ENCODE measurements at places on chromosomes 2 and 18.

GRCh38 chr2:54176577-54176976 is 61.2 kb downstream of the ACYP2 start:
- DNase-seq, result peak; percentile 29

- no peak for DNase-seq
These were observed 146.3 kb upstream of the CTAGE1 start for GRCh38 chr18:22564036-22564435.

- peak; percentile 63 for DNase-seq
These were observed 149.1 kb downstream of the RHBDD1 start for GRCh38 chr2:226984750-226985582.

DNA sequence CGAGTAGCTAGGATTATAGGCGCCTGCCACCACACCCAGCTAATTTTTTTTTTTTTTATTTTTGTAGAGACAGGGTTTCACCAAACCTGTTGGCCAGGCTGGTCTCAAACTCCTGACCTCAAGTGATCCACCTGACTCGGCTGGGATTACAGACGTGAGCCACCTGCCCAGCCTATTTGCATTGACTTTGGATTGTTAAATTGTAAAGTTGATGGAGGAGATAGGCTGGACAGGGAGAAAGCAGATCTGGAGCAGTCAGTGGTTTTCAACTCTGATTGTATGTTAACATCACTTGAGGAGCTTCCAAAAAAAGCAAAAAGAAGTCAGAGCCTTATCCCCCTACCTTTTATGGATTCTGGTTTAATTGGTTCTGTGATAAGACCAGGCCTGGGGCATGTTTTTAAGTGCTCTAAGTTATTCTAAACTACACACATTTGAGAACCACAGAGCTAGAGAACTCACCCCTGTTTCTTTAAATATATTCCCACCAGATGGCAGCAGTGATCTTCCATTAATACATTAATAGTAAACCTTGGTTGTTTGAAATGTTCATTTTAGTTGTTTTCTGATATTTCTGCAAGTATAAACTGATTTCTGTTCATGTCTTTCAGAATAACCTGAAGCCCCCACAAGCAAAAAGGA is 7.5 kb downstream of the C2orf49 start:
- no peak for DNase-seq

DNA sequence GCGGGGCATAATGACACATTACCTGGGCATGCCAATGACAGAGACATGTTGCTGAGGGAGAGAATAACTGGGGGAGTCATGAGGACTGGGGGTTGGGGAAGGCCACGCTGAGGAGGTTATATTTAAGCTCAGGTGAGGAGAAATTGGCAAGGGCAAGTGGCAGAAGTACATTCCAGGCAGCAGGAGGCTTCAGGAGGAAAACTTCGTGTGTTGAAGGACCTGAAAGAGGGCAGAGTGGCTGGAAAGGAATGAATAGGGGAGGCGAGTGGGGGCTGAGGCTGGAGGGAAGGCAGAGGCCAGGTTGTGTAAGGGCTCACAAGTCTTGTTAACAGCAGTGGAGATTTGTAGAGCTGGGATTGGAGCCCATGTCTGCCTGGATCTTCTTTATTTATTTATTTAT is 166.3 kb downstream of the RAPGEF4 start:
- no peak for DNase-seq

GRCh38 chr2:16040271-16041010 is 100.1 kb downstream of the MYCN start:
- DNase-seq, result no peak

- DNase-seq, result no peak
These were observed 47.7 kb downstream of the TMEM182 start for GRCh38 chr2:102809291-102810189.

- DNase-seq, result no peak
These were observed 77.7 kb downstream of the APOB start for GRCh38 chr2:20966061-20966595.

- no peak for DNase-seq
These were observed 321.4 kb downstream of the CDH2 start for GRCh38 chr18:27855486-27855885.

- DNase-seq, result no peak
These were observed 257.3 kb downstream of the GLI2 start for GRCh38 chr2:120992791-120993555.

DNA sequence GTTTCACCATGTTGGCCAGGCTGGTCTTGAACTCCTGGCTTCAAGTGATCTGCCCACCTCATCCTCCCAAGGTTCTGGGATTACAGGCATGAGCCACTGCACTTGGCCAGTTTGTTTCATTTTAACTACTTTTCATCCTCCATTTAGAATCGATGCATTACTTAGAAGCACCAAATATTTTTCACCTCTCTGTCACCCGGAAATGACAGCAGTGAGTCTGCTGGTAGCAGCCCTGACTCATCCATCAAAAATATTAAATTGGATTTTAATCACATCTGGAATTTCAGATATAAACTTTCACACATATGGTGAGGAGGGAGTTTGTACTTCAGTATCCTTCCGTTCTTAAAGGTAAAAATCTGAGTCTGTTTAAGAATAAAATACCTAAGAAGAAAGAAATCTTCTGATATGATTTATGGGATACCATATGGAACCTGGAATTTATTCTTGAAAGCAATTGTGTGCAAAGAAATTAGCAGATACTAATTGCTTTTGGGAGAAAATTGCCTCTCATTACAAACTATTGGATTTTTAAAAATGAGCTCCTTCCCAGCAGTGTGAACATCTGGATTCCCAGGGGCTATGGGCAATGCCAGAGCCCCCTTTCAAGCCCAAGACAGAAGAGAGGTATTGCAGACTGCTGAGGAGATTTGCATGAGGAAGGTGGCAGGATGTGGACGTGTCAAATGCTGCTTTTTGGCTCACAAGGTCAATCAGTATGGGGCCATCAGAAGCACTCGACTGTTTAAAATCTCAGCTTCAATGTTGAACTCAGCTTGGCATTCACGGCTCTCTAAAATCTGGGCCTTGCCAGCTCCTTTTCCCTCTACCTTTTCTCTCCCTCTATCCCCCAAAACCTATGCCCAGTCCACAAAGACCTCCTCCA is 279.5 kb upstream of the SIX2 start:
- no peak for DNase-seq

DNA sequence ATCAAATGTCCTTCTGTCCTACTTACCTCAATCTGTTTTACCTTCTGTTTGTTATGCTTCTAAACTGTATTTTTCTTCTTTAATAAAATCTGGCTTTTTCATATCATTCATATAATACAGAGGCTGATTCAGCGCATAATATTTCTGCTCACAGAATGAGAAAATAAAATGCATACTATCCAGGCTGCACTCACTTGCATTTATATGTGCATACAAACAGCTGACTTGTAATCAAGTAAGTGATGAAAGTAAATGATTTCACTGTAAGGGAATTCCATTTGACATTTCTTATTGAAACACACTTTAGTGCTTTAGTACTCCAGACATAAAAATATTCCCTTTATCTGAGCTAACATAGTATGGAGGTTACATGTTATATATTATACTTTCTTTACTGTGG is 75.3 kb upstream of the PROKR1 start:
- no peak for DNase-seq

GRCh38 chr18:26550998-26551694 is 2.8 kb upstream of the KCTD1 start:
- no peak for DNase-seq

Measured in GM04504 (cell line).